Stimulated activated memory B cell treated with anti-CD40 and anti-IgM and Interleukin-4, amounts not matched to agents 10 μg/mL and 1 μg/mL and 100 μg/mL, for 72 hours (primary cell): ENCODE measurements at places on chromosomes 5 and 9.
A peak's percentile ranks its signal among the peaks of the same experiment; 100 is the strongest.

DNA sequence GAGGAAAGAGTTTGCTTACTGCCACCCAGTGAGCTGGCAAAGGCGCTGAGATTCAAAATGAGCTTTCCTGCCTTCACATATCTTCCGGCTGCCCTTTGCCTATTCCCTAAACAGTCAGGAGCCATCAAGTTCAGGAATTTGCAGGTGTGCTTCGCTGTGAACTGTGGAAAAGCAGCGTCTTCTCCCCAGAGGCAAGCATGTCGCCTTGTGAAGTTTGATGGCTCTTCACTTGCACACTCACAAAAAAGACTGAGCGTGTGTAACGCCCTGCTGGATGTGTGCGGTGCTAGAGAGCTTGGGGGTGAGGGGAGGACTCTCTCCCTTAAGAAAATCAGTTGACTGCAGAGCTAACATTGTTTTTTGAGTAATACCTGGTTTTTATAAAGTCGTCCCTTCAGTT, 288.7 kb downstream of the DOCK8 start:
- H3K27ac ChIP-seq = peak overlapping the region; percentile 83
- H3K27me3 ChIP-seq = no peaks in the 10 kb centered on the region
- H3K36me3 ChIP-seq = no peaks in the 10 kb centered on the region
- H3K4me3 ChIP-seq = peak overlapping the region; percentile 87
- no peak for ATAC-seq

DNA sequence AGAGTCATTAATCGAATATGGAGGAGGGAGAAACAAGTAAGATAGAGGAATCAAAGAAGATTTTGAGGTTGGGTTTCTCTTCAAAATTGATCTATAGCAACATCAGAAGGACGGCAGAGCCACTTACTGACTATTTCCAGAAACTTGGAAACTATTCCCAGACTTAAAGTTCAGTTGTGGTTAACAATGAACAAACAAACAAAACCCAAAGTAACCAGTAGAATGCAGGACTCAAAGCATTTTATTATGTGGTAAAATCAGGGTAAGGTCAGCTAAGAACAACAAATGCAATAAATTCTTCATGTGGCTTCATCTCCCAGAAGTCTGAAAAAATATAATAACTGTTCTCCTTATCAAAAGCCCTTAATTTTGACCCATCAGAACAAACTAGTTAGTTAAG, 54.9 kb upstream of the OSMR start:
- no peak for ATAC-seq
- H3K4me1 ChIP-seq = no peaks in the 10 kb centered on the region
- H3K4me3 ChIP-seq = no peak overlapping the region
- H3K27me3 ChIP-seq = no peaks in the 10 kb centered on the region
- H3K36me3 ChIP-seq = no peaks in the 10 kb centered on the region

DNA sequence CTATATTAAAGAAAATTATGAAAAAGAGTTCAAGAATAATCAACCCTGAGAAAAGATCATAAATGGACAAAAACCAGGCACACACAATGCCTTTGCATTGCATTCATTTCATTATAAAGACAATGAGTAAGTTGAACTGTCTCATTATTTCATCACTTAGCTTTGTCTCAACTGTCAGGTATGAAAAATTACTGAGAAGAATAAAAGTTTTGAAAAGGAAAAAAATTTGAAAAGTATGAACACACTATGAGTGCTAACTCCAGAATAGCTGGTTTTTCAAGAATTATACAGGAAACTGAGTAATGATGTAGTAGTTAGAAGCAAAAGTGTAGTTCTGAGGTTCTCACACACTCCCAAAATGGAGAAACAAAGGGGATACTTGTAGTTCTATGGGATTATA, 16.3 kb upstream of the ANXA1 start:
- no peak for ATAC-seq
- no peaks in the 10 kb centered on the region for H3K27me3 ChIP-seq
- no peaks in the 10 kb centered on the region for H3K36me3 ChIP-seq
- no peak overlapping the region for H3K27ac ChIP-seq

DNA sequence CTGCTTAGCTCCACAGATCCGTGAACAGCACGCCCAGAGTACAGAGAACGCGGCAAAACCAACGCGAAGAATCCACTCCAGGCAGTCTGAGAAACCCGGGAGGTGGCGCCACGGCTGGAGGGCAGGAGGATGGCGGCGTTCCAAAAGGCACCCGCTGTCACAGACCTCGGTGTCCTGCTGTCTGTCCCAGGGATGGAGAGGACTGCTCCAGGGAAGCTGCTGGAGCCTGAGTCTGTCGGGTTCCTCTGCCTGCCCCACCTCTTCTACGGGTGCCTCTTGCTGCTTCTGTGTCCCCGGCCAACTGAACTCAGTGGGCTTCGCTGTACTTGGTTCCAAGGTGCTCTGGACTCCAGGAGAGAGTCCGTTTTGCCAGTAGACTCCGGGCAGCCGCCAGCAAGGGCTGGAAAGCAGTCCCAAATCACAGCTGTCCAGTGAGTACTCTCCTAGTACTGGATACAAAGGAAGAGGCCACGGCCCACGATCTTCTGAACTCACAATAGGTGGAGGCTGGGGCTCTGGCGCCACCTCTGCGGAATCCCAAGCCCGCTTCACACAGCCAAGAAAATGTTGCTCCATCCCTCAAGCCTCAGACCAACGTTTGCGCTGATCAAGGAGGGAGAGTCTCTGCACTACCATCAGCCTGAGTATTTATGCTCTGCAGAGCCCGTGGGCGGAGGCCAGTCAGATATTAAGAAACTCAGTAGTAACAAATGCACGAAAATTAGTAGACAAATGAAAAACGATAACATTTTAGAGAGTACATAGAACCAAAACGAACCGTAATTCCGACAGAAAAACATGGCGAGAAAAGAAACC, 440 bp downstream of the ANXA2R start:
- H3K27me3 ChIP-seq = no peaks in the 10 kb centered on the region
- peak overlapping the region; percentile 100 for H3K27ac ChIP-seq
- peak overlapping the region; percentile 93 for H3K4me3 ChIP-seq
- peak; percentile 31 for ATAC-seq

GRCh38 chr5:1132570-1132969, 20.7 kb upstream of the SLC12A7 start:
- no peaks in the 10 kb centered on the region for H3K27me3 ChIP-seq
- H3K36me3 ChIP-seq = no peaks in the 10 kb centered on the region
- H3K27ac ChIP-seq = no peak overlapping the region

DNA sequence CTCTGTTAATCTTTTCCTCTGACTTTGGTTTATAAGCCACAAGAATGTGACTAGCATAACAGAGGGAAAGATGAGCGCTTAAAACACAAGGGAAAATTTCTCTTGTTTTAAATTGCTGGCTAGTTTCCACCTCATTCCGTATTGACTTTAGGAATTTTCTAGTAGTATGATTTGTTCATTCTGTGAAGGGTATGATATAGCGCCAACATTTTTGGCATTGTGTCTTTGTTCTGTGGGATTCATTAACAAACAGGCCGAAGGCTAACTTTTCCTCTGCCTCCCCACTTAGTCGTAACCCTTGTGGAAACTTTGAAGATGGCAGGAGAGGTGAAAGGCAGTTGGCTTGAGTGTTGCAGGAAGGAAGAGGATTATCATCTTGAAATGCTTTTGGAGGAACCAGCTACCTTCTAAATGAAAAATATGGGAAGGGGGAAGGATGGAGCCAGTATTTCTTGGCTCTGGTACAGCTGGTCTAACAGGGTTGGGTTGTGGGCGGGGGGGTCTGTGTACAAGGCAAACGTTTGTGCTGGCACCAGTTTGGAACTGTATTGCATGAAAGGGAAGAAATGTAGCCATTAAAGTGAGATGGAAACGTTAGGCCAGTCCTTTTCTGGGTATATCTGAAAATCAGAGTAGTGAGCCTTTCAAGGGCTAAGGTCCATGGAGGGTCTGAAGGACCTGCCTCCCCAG, 21.5 kb upstream of the DMRT2 start:
- no peak for ATAC-seq
- no peak overlapping the region for H3K4me3 ChIP-seq
- H3K27me3 ChIP-seq = peaks cover 20% of the 10 kb centered on the region
- no peak overlapping the region for H3K27ac ChIP-seq
- H3K4me1 ChIP-seq = no peaks in the 10 kb centered on the region
- no peaks in the 10 kb centered on the region for H3K36me3 ChIP-seq

- H3K27ac ChIP-seq = no peak overlapping the region
- H3K27me3 ChIP-seq = peaks cover 46% of the 10 kb centered on the region
- no peaks in the 10 kb centered on the region for H3K36me3 ChIP-seq
- H3K4me1 ChIP-seq = peaks cover 18% of the 10 kb centered on the region
- H3K4me3 ChIP-seq = peak overlapping the region; percentile 49
Measured at GRCh38 chr9:129482521-129483414, 138.1 kb downstream of the C9orf50 start.

DNA sequence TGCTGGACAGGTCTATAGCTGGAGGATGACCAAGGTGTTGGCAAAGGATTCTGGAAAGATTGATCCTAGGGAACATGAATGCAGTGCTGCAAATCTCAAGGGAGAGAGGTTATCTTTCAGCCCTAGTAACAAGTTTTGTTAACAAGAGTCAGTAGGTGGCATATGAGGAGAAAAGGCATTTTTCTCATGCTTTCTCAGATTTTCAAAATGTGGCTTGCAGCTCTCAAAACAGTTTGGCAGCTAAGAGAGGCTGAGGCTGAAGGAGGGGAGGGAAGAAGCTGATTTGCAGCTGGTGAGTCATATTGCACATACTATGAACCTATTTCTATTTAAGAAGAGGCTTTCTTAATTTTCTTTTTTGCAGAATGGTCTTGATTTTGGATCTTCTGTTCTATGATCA, 64.3 kb upstream of the PCA3 start:
- H3K4me3 ChIP-seq = no peak overlapping the region
- no peaks in the 10 kb centered on the region for H3K36me3 ChIP-seq
- peaks cover 5% of the 10 kb centered on the region for H3K4me1 ChIP-seq
- no peak for ATAC-seq
- no peak overlapping the region for H3K27ac ChIP-seq
- H3K27me3 ChIP-seq = peaks cover 49% of the 10 kb centered on the region

DNA sequence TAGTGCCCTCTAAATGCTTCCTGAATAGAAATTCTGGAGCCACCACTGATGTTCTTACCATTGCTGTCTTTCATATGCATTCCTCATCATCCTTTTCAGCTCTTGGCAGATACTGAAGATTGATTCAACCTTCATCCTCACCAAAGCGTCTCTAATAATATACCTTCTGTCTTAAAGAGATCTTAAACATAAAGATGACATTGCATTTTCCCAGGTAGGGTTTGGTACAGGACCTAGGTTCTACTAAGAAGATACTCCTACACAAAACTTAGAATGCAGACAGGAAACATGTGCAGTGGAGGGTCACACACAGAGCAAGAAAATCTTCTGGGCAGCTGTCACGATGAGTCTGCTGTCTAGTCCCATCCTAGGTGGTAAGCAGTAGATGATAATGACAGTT, 41.0 kb upstream of the RPS23 start:
- H3K4me1 ChIP-seq = no peaks in the 10 kb centered on the region
- H3K27ac ChIP-seq = no peak overlapping the region
- ATAC-seq = no peak
- peaks cover 18% of the 10 kb centered on the region for H3K27me3 ChIP-seq
